Right renal pelvis (tissue), 4 donors: ENCODE measurements at places on chromosomes 12 and 14. TPM values are rescaled to one million over a fixed set of nuclear protein-coding genes. Genes with fewer than 3 reads are reported as not detected.

Gene GCN1
- polyA plus RNA-seq = 52.1 TPM

DNA sequence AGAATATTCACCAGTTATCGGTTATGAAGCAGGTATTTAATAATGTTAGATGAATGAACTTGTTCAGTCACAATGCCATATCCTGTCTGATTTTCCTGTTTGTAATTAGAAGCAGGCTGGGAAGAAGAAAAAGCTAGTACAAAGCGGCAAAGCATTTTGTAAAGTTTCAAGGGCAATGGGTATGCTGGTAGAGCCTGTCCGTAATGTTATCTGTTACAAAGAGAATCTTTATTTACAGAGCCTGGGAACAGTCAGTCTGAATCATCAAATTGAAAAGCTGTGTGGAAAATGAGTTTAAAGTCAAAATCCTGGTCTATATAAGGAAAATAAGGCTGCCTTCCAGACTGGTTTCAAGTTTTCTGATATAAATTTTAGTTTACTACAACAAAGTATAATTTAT lies 40.5 kb downstream of the PARP11 start:
- no peak for DNase-seq

GRCh38 chr14:99562856-99563748 lies 40.9 kb downstream of the CCDC85C start:
- no peak for DNase-seq

DNA sequence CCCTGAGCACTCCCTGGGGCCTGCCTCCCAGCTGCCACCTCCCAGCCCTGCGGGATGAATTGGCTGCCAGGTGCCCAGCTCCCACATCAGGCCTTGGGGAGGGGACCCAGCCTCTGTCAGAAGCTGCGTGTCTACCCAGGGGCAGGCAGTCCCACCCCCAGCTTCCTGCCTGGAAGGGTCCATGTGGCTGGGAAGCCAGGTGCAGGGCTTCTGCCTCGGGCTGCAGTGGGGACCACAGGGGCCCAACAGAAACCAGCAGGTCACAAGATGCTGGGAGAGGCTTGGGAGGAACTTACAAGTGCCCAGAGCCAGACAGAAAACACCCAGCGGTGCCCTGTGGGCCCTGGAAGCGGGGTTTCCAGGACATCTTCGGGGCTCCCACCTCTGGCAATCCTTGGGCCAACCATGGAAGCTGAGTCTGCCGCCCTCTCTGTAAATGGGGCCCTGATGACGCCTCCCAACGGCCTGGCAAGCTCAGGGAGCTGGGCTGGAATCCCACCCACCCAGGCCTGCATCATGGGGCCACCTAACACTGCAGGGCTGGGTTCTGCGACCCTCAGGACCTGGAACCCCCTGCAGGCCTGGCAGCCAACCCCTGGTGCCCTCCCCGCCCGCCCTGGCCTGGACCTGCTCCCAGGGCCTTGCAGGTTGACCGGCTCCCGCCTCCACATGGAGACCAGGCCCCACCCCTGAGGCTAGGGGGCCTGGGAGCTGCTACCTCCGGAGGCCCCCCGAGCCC lies 36.6 kb downstream of the CCNK start:
- DNase-seq = no peak

DNA sequence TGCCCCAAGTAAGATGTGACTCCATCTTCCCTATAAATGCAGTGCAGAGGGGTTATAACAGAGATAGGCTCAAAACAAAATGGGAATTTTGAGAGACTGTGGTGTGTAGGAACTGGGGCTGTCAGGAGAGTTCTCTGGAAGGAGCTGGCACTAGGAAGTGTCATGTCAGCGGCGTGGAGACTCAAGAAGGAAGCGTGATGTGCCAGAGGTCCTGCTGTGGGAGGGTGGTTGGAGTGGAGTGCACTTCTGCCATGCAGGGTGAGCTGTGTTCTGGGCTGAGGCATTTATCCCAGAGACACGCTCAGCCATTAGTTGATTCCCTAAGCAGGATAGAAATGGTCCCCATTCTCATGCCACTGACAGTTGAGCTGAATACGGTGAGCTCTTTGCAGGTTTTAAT lies 19.0 kb downstream of the GLT1D1 start:
- no peak for DNase-seq

DNA sequence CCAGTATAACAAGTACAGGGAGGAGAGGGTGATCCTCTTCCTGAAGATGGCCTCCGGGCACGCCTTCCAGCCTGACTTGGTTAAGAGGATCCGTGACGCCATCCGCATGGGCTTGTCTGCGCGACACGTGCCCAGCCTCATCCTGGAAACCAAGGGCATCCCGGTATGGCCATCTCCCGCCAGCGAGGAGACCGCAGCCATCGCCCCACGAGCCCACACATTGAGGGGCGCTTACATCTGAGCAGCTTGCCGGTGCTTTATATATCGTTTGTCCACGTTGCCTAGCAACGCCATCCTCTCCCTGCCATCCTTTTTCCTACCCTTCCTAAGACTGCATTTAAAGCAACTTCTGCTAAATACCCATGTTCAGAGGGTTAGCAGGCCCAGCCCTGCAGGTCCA lies 71.5 kb downstream of the AACS start:
- DNase-seq = no peak

DNA sequence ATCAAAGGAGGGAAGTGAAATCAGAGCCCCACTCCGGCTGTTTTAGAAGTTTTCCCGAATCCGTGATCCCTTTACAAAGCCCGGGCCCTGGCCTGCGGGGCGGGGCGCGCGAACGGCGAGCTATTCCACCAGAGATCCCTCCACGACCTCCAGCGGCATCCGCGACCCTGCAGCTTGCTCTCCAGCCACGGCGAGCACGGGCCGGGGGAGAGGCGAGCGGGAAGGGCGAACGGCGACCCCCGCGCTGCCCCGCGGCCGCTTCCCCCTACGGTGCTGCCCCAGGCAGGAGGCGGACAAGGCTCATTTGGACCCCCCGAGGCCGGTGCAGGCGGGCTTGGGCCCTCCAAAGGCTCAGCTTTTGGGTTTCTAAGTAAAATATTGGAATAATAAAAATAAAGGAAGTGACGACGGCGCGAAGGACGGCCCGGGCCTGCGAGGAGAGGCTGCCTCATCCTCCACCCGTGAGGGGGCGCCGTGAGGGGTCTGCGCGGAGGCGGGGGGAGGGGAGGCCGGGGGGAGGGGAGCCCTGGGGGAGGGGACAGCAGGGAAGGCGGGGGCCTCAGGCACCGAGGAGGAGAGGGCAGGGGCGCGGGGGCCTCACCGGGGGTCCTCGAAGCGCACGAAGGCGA lies 613 bp downstream of the SRSF9 start:
- no peak for DNase-seq

DNA sequence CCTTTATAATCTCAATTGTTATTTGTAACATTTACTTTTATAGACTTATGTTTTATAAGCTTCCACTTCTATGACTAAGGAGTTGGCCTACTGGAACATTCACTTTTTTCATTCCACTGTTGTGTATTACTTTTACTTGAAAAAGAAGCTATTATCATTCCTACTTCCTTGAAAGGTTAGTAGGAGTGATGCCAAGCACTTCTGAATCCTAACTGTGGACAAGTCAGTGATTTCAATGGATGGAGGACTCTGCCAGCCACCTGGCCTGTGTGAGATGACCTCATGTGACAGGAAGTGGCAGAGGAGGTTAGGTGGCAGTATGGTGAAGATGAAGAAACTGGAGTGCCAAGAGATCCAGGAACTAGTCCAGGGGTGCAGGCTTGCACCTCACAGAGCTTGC lies 46.0 kb downstream of the TECPR2 start:
- no peak for DNase-seq

DNA sequence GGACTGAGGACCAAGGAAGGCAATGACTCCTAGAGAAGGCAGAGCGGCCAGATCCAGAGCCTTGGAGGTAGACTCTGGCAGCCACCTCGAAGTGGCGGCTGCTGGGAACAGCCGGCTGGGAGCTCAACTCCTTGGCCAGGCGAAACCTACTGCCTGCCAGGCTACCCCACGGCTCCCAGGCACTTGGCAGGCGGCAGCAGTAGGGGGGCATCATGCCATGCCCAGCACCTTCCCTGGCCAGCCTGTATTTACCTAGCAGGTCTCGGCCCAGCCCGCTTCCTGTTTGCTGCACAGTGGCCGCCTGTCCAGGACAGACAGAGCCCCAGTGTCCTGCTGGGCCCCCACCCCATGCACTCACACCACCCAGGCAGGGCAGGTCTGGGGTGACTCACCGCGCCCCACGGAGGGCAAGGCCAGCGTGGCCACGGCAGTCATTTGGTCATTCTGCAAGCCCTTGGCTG lies 10.2 kb downstream of the TRPV4 start:
- DNase-seq = no peak

DNA sequence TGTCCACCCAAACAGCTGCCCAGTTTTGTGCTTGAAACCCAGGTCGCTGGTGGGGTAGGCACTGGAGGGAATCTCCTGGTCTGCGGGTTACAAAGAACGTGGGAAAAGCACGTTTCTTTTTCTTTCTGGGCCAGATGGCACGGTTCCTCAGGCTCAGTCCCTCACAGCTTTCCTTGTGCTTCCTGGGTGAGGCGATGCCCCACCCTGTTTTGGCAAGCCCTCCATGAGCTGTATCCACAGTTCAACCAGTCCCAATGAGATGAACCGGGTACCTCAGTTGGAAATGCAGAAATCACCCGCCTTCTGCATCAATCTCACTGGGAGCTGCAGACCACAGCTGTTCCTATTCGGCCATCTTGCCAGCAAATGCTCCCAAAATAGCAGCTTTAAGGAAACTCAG lies 51.4 kb upstream of the TMTC2 start:
- DNase-seq = no peak

Gene PPM1H
- 31.9 TPM for polyA plus RNA-seq

Gene KERA
- not detected for polyA plus RNA-seq
